Gastroesophageal sphincter (tissue), 4 donors: ENCODE measurements at places on chromosomes 7 and 10. TPM values are rescaled to one million over a fixed set of nuclear protein-coding genes. Genes with fewer than 3 reads are reported as not detected.

DNA sequence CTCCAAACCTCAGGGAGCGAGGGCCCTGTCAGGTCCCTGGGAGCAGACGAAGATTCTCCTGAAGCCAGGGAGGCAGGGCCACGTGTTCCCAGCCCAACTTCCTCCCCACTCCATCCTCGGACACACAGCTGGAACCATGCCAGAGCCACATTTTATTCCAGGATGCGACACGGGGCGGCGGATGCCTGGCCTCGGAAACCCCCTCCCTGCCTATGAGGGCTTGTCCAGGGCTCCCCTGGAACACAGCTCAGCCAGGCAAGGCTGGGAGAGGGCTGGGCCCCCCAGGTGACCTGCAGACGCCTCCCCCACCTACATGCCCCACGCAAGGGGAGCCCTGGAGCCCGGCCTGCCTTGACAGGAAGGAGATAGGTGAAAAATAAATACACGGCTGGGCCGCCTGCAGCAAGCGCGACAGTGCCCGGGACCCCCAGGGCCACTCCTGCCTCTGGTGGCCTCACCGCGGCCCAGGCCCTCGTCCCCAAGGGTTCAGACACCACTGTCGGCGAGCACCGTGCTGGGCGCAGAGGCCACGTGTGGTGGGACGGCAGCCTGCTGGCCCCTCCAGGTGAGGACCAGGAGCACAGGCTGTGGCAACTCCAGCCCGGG is 21.5 kb downstream of the GET4 start:
- ATAC-seq, result peak; percentile 31

The ZNF804B gene
- not detected for total RNA-seq

The MICALL2 gene
- total RNA-seq, result 19.5 TPM

The MRPL32 gene
- 52.1 TPM for total RNA-seq

GRCh38 chr10:42883993-42884983 is 101.7 kb downstream of the BMS1 start:
- peak; percentile 31 for ATAC-seq

DNA sequence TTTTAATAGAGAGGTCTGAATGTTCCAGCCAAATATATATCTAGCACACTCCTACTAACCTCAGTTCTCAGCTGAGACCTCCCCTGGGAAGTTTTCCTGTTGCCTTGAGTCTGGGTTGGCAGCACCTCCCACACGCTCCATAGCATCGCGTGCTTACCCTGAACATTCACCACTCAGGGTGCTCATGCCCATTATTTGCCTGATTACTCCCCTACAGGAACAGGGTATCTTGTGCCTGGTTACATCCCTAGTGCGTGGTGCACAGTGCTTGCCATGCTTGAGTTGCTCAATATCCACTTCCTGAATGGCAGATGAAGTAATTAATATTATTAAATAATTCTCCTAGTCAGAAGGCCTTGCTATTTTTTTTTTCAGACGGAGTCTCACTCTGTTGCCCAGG is 269.9 kb upstream of the IMMP2L start:
- ATAC-seq, result no peak

- no peak for ATAC-seq
Measured at GRCh38 chr10:99700649-99701048, 31.3 kb downstream of the COX15 start.

- peak; percentile 71 for ATAC-seq
Measured at GRCh38 chr7:2680792-2681490, 7.1 kb upstream of the AMZ1 start.

DNA sequence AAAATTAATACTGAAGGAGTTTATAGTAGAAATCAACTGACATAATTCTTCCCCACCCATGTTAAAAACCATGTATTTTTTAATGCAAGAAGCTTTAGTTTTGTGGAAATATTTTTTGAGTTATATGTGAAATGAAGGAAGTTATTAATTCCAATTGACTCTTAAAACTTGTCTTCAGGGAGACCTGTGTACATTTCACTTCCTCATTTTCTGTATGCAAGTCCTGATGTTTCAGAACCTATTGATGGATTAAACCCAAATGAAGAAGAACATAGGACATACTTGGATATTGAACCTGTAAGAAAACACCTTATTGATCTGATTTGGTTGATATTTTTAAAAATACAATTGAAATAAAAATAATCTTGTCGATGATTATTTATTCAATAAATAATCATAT is 33.3 kb downstream of the CD36 start:
- ATAC-seq, result no peak

GRCh38 chr10:69470463-69471384 is 19.5 kb downstream of the TSPAN15 start:
- no peak for ATAC-seq

GRCh38 chr10:67401711-67402110 is 294.3 kb downstream of the CTNNA3 start:
- no peak for ATAC-seq

DNA sequence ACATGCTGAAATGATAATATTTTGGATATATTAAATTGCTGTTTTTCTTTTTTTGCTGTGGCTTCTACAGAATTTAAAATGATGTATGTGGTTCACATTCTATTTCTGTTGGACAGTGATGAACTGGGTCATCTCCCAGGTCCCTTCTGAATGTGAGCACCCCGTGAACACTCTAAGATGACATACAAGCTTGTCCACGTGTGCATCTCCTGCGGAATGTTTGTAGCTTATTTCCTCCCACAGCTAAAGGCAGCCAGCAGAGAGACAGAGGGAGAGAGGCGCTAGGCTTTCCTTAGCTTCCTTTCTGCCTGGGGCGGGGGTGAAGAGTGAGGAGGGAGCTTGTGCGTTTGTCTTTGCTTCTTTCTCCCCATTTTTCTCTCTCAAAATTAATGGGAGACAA is 219.1 kb downstream of the EMX2 start:
- no peak for ATAC-seq

The PRF1 gene
- 2.0 TPM for total RNA-seq

The CCNY gene
- total RNA-seq, result 81.5 TPM

- ATAC-seq, result no peak
Measured at GRCh38 chr10:113183573-113183972, 233.5 kb downstream of the TCF7L2 start.

The NACAD gene
- 7.5 TPM for total RNA-seq

GRCh38 chr7:54060643-54061042 is 481.5 kb upstream of the VSTM2A start:
- ATAC-seq, result no peak

The OPALIN gene
- total RNA-seq, result not detected

- no peak for ATAC-seq
Measured at GRCh38 chr7:52786174-52786573, 249.3 kb upstream of the POM121L12 start.

- ATAC-seq, result no peak
Measured at GRCh38 chr7:80542398-80542797, 30.5 kb upstream of the GNAT3 start.

DNA sequence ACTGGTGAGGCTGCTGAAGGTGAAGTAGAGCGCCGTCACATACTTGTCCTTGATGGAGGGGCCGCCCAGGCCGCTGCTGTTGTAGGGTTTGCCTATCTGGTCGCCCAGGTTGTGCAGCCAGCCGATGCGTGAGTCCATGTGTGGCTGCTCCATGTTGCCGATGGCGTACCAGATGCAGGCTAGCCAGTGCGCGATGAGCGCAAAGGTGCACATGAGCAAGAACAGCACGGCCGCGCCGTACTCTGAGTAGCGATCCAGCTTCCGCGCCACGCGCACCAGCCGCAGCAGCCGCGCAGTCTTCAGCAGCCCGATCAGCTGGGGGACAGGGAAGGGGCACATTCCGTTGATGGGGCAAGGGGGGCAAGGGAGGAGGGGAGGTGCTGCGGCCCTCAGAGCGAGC is 26.6 kb downstream of the KCNH2 start:
- ATAC-seq, result no peak
